ENCODE measurements at places on chromosomes 7 and 10.

DNA sequence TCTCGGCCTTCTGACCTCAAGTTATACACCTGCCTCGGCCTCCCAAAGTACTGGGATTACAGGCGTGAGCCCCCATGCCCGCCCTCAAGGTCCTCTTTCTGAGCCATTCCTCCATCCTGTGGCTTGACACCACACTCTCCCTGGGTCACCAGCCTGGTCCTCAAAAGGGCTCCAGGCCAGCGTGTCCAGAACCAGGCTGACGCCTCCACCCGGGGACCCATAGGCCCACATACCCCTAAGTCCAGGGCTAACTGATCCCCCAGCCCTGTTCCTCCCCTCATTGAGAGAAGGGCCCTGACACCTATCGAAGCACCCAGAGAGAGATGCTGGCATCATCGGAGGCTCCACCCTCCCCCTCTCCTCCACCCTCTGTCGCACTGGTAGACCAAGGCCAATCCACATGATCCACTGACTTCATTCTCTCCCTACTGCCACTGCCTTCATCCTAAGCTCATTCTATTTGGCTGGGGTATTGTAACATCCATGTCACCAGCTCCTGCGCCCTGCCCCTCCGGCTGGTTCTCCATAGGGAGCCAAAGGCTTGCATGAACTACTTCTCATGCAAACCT, 46.7 kb downstream of the TMEM270 start:
- H3K27me3 ChIP-seq, result no peaks in the 10 kb centered on the region
- no peak overlapping the region for H3K4me3 ChIP-seq
- H3K36me3 ChIP-seq, result no peaks in the 10 kb centered on the region
- DNase-seq, result no peak
- peaks cover 4% of the 10 kb centered on the region for H3K4me1 ChIP-seq

DNA sequence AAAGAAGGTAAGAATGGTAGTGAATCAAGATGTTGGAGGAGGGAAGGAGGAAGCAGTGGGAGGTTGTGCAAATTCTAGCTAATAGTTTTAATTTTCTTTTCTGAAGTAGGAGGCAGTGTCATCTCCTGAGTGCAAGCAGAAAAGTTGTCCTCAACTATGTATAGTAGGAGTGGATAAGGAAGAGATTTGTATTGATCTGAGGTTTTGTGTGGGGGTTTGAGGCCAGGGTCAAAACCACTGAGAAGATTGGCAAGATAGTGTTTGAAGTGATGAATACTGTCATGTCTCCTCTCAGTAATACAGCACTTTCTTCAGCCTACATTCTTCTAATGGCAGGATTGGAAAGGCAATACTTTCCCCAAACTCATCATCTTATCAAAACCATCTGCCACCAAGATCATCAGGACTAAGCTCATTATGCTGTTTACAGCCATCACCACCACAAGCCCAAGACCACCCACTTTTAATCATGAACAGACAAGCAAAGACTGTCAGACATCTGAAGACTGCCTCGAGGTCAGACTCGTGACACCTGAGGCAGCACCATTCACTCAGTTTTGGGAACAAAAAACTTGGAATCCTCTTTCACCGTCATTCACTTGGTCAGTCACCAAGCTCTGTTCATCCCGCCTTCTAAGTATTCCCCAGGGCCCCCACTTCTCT, 1.5 kb upstream of the MIOS start:
- H3K36me3 ChIP-seq, result peaks cover under 1% of the 10 kb centered on the region
- no peak overlapping the region for H3K27ac ChIP-seq
- DNase-seq, result no peak

- no peak overlapping the region for H3K4me3 ChIP-seq
- no peak overlapping the region for H3K27ac ChIP-seq
- H3K4me1 ChIP-seq, result no peaks in the 10 kb centered on the region
- H3K36me3 ChIP-seq, result no peaks in the 10 kb centered on the region
- no peak for DNase-seq
- H3K27me3 ChIP-seq, result peaks cover 10% of the 10 kb centered on the region
Measured at GRCh38 chr10:131424836-131425491, 113.4 kb upstream of the TCERG1L start.

GRCh38 chr10:70125918-70126552, 6.6 kb downstream of the AIFM2 start:
- H3K27ac ChIP-seq, result no peak overlapping the region
- no peak overlapping the region for H3K4me3 ChIP-seq
- peaks cover 3% of the 10 kb centered on the region for H3K4me1 ChIP-seq
- no peak for DNase-seq
- H3K36me3 ChIP-seq, result no peaks in the 10 kb centered on the region

- DNase-seq, result no peak
- no peaks in the 10 kb centered on the region for H3K36me3 ChIP-seq
- H3K4me1 ChIP-seq, result no peaks in the 10 kb centered on the region
- H3K27ac ChIP-seq, result no peak overlapping the region
Measured at GRCh38 chr7:53458636-53459035, 423.2 kb downstream of the POM121L12 start.

- DNase-seq, result no peak
- H3K36me3 ChIP-seq, result peaks cover 10% of the 10 kb centered on the region
- peaks cover 5% of the 10 kb centered on the region for H3K4me1 ChIP-seq
Measured at GRCh38 chr10:79230328-79230830, 116.9 kb upstream of the PPIF start.

DNA sequence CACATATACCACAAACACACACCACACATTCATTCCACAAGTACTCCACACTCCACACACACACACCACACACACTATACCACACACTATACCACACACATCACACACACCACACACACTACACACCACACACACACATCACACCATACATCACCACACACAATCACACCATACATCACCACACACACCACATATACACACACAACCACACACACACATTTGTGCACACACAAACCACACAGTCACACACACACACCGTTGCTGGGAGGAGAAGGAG, 112.8 kb downstream of the PTPN20 start:
- peaks cover 12% of the 10 kb centered on the region for H3K4me1 ChIP-seq
- H3K27ac ChIP-seq, result no peak overlapping the region
- no peaks in the 10 kb centered on the region for H3K36me3 ChIP-seq
- no peak overlapping the region for H3K4me3 ChIP-seq
- peaks cover 1% of the 10 kb centered on the region for H3K27me3 ChIP-seq
- no peak for DNase-seq

- no peak for DNase-seq
- no peak overlapping the region for H3K4me3 ChIP-seq
- H3K27me3 ChIP-seq, result no peaks in the 10 kb centered on the region
- no peaks in the 10 kb centered on the region for H3K4me1 ChIP-seq
- no peaks in the 10 kb centered on the region for H3K36me3 ChIP-seq
Measured at GRCh38 chr10:54843932-54844331, 42.9 kb upstream of the PCDH15 start.
